Pancreas (tissue), 10 donors: ENCODE measurements at places on chromosomes 11 and 22. TPM values are rescaled to one million over a fixed set of nuclear protein-coding genes. Genes with fewer than 3 reads are reported as not detected.

DNA sequence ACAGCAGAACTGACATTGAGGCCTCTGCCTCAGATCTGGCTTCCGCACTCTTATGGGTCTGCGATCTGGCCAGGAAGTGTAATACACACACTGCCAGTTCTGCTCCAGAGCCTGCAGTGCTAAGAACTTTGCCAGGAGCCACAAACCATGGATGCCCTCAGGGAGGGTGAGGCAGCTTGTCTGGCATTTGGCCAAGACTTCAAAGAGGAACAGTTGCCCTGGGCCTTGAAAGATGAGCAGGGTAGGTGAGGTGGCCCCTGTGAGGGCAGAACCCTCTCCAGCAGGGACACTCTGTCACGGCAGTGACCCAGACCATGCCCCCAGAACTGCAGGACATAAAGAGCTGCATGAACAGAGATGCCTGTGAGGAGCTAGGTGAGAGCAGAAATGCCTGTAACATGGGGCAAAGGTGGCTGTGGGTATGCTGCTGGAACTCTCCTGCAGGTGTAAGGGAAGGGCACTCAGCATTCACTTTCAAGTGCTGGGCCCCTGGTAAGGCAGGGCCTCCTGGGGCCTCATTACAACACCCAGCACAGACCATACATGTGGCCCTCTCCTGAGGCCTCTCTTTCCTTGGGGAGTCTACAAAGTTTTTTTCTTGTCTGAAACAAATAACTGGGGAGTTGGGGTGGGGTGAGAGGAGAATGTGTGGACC, 47.3 kb downstream of the NEU3 start:
- no peak for DNase-seq

The GAL3ST1 gene
- 6.6 TPM for total RNA-seq

The MS4A4A gene
- total RNA-seq: 1.5 TPM

The SLC22A9 gene
- not detected for total RNA-seq

DNA sequence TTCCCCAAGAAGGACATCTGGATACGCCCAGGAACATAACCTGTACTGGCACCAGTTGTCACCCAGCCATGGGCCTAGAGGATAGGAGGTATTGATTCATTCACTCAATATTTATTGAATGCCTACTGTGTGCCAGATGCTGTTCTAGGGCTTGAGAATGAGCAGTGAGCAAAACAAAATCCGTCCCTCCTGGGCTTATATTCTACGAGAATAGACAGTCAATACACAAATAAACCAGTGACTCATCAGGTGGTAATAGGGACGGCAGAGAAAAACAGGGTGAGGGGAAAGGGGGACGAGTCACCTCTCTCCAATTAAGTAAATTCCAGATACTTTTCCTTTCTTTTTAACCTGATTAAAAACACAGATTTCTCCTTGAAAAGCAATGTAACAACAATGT, 103.5 kb downstream of the MICAL2 start:
- no peak for DNase-seq

The CCDC116 gene
- total RNA-seq: 0.12 TPM

- no peak for DNase-seq
Observed at GRCh38 chr22:49740242-49740641, 87.4 kb downstream of the BRD1 start.

The ADSL gene
- 32.5 TPM for total RNA-seq

- DNase-seq: no peak
Observed at GRCh38 chr22:30947173-30947815, 21.3 kb downstream of the MORC2 start.

DNA sequence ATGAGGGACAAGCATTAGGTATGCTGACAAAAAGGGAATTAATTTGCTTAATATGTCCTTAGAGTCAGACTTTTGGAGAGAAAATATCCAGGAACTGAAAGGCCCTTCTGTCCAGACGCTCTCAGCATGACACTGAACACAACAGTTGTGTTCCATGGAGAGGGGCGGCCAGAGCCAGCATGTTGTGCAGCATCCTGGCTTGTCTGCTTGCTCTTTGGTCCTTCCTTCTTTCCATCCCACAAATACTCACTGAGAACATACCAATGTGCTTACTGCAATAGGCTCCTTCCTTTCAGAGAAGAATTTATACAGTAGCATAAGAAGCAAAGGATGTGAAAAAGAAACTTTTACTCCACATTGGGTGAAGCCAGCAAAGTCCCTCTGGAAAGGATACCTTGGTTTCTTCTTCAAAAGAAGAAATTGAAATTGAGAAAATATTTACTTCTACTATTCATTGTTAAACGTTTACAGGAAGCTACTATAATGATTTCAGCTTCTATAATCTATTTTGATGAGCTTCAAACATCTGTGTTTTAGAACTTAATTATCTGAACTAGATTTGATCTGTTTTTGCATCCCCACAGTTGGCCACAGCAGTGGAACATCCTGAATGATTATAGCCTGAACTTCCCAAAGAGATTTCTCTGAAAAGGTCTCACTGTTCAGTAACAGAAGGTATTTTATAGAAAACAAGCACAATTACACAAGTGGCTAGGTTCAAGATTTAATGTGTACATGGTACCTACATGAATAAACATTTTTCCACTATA, 304.1 kb upstream of the PITPNB start:
- no peak for DNase-seq

DNA sequence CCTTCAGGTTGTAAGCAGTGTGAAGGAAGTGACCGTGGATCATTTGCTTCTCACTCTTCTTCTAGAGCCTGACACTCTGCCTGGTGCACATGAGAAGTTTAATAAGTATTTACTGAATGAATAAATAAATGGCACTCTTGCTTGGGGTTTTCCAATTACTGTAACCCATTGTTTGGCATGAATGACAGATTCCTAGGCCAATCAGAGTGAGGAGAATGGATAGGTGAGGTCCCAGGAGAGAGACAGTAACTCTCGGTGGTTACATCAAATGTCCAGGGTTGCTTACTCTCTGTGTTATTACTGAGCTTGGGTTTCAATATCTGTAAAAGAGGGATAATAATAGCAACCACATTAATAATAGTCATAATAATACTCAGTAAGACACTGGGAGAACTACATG, 204.2 kb upstream of the ISX start:
- DNase-seq: no peak

DNA sequence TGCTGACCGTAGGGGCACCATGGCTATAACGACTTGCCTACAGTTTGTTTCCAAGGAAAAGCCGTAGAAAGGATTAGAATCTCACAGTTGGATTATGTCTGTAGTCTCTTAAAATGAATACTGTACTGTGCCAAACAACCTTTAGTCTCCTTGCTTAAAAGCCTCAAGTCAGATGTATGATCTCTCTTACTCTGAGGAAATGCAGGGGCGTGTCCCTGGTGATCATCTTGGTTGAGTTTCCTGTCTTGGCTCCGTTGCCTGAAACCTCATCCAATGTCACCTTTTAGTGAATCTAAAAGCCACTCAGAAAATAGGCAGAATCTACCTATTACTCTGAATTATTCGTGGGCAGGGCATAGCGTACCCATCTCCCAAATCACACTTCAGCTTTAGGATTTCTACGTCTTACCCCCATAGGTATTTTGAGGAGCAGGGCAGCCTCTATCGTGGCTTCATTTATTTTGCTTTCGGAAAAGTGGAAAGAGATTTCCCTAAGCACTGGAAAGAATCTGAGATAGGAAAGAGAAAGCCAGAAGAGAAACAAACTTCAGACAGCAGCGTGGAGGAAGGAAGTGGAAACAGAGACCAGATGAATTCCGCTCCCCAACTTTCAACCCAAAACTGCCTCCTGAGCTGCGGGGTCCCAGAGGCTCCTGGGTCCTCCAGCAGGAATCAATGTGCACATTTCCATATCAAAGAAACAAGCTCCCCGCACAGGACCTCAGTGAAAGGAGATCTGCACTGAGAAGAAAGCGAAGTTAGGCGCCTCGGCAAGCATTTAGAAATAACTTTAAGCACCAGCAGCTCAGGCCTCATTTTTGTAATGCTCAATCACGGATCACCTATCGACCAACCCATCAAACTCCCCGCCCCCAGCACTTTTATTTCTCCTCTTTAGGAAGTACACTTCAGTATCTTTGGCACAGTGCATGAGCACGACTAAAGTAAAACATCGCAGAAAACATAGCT, 245.8 kb downstream of the ETS1 start:
- no peak for DNase-seq

The DMC1 gene
- total RNA-seq: not detected

- no peak for DNase-seq
Observed at GRCh38 chr11:72561856-72562255, 112.4 kb downstream of the PDE2A start.

DNA sequence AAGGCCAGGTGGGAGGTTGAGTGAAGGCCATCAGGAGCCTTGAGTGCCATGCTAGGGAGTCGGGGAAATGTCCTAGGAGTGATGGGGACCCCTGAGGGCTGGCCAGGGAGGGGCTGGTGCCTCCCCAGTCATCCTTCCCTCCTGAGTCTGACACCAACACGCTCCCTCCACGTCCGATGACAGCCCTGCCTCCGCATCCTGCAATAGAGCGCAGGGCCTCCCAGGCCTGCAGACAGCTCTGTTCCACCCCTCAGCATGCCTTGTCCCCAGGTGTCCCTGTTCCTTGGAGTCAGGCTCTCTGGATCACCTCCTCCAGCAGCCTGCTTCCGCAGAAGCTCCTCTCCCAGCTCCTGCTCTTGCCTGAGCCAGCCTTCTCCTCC, 3.1 kb downstream of the RAC2 start:
- no peak for DNase-seq

GRCh38 chr11:95239871-95240649, 9.1 kb upstream of the SESN3 start:
- DNase-seq: no peak

- no peak for DNase-seq
Observed at GRCh38 chr11:30876228-30876627, 290.1 kb upstream of the MPPED2 start.

The MMP1 gene
- 0.70 TPM for total RNA-seq

GRCh38 chr11:134758342-134758931, 346.4 kb upstream of the B3GAT1 start:
- DNase-seq: no peak

The TOB2 gene
- 11.0 TPM for total RNA-seq

DNA sequence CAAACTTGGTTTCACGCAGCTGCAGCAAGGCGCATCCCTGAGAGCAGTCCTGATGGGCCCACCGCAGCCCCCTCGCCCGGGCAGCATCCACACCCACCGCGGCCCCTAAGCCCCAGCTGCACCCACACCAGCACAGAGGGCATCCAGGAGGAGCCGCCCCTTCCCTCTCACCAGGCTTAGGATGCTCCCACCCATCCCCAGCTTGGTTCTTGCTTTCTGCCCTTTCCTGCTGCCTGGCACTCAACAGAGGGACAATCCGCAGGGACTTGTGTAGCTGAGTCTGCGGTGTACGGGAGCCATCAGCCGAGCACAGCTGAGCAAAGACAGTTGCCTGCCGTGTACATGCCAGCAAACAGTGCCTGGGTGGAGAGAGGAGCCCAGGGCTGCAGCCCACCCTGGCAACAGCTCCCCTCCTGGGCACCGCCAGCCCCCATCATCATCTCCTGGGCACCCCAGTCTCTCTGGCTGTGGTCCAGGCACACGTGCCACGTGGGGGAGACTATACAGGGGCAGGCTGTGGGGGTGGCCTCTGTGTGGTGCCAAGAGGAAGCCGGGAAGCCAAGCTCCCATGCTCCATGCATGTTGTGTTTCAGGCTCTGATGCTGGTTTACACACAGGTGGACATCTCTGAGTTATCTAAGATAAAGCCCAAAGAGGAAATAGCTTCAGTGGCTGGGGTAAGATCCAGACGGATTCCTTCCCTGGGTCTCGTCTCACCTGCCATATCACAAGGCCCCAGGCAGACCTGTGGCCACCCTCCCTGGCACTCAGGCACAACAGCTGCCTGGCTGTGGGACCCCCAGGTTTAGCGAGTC, 36.0 kb upstream of the GNB1L start:
- DNase-seq: no peak

DNA sequence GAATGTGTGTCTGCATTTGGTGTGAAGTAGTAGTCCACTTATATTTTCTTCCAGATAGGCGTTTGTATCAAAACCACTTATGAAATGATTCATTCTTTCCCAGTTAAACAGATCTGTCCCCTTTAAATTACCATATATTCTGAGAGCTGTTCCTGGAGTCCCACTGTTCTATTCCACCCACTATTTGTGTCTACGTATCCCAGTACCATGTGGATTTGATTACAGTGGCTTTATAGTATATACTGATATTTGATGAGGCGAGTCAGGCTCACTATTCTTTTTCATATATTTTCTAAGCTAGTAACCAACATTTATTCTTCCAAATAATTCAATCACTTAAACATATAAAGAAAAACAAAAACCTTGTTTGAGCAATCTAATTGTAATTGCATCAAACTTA, 81.9 kb upstream of the RASSF10 start:
- DNase-seq: no peak

DNA sequence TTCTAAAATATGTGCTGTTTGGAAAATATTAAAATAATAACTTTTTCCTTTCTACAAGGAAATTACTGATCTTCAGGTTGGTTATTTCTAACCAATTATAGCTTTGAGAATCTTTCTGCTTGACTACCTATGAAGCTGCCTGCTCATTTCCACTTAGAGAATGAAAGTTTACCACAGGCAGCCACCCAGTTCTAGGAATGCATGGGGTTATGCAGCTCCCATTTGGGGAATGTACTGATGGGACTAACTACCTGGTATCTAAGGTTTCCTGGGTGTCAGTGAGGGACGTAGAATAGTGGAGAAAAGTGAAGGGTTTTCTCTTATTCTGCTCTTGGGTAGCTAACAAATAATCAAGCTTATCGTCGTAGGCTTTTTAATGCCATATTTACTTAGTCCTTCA, 73.4 kb downstream of the DEUP1 start:
- no peak for DNase-seq

The TEX12 gene
- total RNA-seq: not detected

DNA sequence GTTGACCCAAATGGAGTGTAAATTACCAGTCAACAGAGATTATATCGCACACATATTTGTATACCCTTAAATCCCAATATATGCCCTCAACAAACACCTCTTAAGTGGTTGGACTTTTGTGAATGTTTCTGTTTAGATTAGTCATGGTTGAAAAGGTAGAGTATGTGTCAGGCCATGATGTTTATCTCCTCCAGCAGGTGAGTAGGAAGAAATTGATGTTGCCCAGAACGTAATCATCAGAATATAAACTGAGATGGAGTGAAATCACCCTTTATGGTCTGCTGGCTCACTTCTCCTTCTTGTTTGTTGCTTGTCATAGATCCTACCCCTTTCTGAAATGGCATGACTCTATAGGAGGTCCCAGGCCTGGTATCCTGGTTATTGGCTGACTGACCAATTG, 431.8 kb downstream of the ETS1 start:
- DNase-seq: no peak

The PLET1 gene
- total RNA-seq: not detected

The DNAJB7 gene
- total RNA-seq: not detected
